ENCODE measurements at places on chromosomes 5 and 9. TPM values are rescaled to one million over a fixed set of nuclear protein-coding genes. Genes with fewer than 3 reads are reported as not detected.
A peak's percentile ranks its signal among the peaks of the same experiment; 100 is the strongest.

The SLC34A3 gene
- total RNA-seq = 0.09 TPM

DNA sequence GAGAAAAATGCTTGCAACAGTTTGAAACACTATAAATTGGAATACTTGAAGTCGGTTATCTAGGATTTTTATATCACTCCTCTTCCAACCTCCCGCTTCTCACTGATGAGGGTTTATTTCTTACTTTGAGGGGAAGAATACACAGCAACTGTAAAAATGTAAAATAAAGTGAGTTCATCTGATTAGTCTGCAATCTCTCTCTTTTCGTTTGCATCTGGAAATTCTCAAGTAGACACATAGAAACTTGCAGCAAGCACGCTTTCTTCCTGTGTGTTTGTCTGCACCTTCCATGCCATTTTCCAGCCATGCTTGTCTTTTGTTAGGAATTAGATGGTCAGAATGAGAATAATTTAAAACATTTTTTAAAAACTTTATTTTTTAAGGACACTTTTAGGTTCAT, 45.1 kb upstream of the TAF11L2 start:
- DNase-seq = no peak

GRCh38 chr9:133050781-133051180, 11.0 kb upstream of the CEL start:
- no peak for DNase-seq

DNA sequence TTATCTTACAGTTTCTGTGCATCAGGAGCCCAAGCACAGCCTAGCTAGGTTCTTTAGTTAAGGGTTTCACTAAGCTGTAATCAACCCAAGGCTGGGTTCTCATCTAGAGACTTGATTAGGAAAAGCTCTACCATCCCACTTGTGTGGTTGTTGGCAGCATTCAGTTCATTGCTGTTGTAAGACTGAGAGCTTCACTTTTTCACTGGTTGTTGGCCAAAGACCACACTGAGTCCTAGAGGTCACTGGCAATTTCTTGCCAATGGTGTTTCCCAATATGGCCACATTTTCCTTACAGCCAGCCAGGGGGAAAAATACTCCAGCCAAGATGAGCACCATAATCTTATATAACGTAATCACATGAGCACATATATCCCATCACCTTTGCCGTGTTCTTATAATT, 74.3 kb downstream of the SMIM15 start:
- DNase-seq = no peak

The LMBRD2 gene
- 9.0 TPM for total RNA-seq

The PHF24 gene
- total RNA-seq = 0.16 TPM

The ADGRD2 gene
- not detected for total RNA-seq

The SLC27A6 gene
- total RNA-seq = 0.39 TPM

GRCh38 chr5:6115852-6116251, 262.5 kb downstream of the MED10 start:
- DNase-seq = no peak

GRCh38 chr5:151408591-151409230, 38.7 kb upstream of the SLC36A1 start:
- DNase-seq = no peak

The PCDHA3 gene
- 1.1 TPM for total RNA-seq

The IRX4 gene
- 0.53 TPM for total RNA-seq

GRCh38 chr5:55176176-55176818, 3.3 kb upstream of the CDC20B start:
- DNase-seq = no peak

DNA sequence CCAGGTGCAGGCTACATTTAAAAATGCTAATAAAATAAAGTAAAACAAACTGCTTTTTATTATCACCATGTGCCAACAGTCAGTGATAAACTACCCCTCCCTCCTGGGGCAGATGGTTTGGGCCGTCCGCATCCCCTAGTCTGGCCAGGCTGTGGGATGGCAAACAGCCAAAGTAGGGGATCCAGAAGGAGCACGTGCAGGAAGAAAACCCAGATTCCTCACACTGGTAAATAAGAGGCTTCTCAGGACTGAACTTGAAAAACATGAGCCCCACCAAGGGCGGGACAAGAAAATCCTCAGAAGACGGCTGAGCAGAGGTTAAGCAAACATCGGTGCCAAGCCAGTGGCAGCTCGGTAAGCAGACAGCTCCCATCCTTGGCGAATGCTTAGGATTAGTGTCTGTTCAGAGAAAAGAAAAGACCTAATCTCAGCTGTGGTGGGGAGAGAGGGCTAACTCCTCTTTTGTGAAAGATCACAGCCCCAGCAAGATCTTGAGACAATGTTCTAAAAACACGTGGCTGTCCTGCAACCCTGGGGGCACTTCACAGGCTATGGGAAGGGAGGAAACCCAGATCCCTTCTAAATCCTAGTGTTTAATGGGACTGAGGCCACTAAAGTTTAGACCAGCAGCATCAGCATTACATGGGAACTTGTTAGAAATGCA, 46.5 kb upstream of the GDNF start:
- no peak for DNase-seq

- peak; percentile 17 for DNase-seq
These were observed 133.1 kb downstream of the DOCK8 start for GRCh38 chr9:347667-348292.

- peak; percentile 23 for DNase-seq
These were observed 128.6 kb downstream of the SPATA31D1 start for GRCh38 chr9:82117026-82117811.

The TRIM14 gene
- total RNA-seq = 37.6 TPM

DNA sequence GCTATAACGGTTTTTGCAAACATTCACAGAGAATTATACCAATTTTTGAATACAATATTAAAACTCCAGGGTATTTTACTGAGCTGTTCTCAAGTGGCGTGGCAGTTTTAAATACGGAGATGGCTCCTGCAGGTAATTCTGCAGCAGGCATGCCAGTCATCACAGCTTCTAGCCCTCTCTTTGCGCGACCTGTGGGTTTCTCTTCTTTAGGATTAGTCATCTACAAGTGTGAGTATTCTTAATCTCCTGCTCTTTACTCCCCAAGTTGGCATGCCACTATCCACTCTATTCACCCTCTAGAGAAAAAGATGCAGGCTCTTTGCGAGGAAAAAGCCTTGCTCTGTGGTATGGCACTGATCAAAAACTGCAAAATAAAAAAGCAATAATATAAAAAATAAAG, 43.9 kb downstream of the ANKRD31 start:
- no peak for DNase-seq

The ECSCR gene
- 1.00 TPM for total RNA-seq

The CER1 gene
- 2.8 TPM for total RNA-seq

GRCh38 chr9:136857166-136857565, 5.0 kb downstream of the MAMDC4 start:
- no peak for DNase-seq

GRCh38 chr9:71363286-71363961, 242.0 kb upstream of the TRPM3 start:
- no peak for DNase-seq

The PCDHGA8 gene
- total RNA-seq = 1.2 TPM
